B cell (primary cell): ENCODE measurements at places on chromosomes 16 and 17.

GRCh38 chr16:11429823-11430222 is 84.6 kb downstream of the RMI2 start:
- DNase-seq: no peak

GRCh38 chr16:19837984-19838707 is 46.5 kb downstream of the GPRC5B start:
- no peak for DNase-seq

DNA sequence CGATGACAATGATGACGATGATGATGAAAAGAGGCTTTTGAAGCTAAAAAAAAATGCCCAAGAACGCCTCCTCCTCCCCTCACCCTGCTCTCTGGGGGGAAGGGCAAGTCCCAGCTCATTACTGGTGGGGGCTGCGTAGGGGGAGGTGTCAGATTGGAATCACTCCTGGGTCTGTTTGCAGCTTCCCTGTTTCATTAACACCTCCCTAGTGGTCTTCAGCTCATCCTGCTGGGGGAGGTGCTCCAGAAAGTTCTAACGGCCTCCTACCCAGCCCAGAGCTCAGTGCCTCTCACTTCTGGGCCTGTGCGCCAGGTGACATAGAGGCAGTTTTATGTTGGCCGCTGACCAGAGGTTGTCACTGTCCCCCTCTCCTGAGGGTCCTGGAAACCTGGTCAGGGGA is 12.7 kb downstream of the MRM1 start:
- no peak for DNase-seq

DNA sequence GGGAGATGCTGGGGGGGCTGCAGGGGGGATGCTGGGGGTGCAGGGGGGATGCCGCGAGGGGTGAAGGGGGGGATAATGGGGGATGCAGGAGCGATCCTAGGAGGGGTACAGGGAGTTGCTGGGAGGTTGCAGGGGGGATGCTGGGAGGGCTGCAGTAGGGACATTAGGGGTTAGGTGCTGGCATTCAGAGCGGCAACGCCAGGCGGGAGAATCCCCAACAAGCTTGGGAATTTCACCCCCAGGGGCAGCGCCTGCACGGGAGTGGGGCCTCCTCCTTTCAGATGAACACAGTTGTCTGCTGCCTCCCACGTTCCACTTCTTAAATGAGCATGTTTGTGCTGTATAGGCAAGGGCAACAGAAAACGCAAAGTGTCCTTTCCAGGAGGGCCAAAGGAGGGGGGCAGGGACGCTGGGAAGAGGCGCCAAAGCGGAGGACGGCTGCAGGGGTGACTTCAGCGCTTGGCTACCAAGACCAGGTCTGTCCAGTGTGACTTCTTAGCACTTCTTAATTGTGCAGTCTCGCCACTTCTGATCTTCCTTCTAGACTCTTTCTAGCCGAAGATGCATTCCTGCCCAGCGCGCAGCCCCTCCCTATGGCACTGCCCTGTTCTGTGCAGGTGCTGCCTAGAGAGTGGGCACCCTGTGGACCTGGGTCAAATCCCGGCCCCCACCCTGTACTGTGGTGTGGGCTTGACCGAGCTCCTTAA is 2.0 kb upstream of the SLC6A4 start:
- peak; percentile 5 for DNase-seq

GRCh38 chr17:14143688-14144087 is 74.4 kb downstream of the COX10 start:
- DNase-seq: no peak

GRCh38 chr16:89973235-89973634 is 24.7 kb downstream of the DEF8 start:
- no peak for DNase-seq

DNA sequence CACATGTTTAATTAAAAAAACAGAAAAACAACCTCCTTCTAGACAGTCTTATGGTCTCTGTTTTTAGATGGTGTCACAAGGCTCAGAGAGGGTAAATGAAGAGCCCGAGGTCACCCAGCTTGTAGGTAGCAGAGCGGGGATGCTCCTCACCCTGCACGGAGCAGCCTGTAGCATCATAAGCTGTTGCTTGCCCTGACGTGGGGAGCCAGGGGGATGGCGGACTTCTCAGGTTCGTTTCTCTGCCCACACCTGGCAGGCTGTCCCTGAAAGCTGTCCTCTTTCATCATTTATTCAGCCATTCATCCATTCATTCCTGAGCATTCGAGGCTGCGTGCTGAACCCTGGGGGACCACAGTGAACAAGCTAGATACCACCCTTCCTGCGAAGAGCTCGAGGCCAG is 75.7 kb upstream of the KSR1 start:
- DNase-seq: peak; percentile 13

GRCh38 chr16:89481356-89481955 is 8.9 kb downstream of the ANKRD11 start:
- no peak for DNase-seq

GRCh38 chr17:51029568-51030463 is 90.9 kb downstream of the SPAG9 start:
- peak; percentile 49 for DNase-seq

DNA sequence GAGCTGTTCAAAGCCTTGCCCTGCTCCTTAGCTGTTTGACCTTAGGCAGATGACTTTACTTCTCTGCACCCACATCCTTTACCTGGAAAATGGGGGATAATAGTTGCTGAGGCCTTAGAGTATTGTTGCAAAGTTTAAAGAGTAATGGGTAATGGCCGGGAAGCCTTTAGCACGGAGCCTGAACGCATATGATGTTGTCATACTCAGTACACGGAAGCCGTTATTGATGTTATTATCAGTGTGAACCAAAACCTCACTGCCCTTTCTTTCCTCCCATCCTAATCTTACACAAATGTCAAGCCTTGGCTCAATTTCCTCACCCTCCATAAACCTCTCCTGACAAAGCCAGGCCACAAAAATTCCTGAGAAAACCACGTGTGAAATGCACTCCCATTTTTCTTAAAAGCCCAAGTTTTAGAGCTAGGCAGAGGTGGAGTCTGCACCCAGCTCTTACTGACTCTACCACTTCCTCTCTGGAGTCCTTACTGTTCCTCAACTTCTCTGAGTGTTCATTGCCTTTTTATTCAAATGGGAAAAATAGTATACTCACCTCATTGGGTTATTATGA is 67.3 kb upstream of the CACNG3 start:
- no peak for DNase-seq

DNA sequence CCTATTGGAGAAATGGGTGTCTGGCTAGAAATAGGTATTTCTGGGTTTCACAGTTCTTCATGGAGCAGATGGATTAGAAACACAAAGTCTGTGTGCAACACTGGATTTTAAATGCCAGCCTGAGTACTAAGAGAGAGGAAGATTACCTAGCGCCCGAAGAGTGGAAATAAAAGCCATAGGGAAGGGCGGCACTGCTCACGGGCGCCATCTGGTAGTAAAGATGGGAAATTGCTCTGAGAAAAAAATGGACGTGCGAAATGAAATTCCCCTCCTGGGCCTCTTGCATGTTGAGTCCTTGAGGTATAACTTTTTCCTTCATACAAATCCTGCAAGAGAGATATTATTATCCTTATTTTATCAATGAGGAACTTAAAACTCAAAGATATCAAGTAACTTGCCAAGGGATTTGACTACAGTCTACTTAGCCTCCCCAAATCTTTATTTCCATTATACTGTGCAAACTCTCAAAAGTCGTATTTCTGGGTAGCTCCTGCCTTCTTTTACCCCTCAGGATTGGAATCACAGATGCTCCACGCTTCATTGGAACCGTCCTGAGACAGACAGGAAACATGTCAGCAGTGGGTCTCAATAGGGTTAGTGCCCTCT is 72.8 kb downstream of the MMD start:
- peak; percentile 60 for DNase-seq

- DNase-seq: no peak
Measured at GRCh38 chr17:61205401-61205800, 194.2 kb upstream of the TBX2 start.

- DNase-seq: no peak
Measured at GRCh38 chr16:13081825-13082331, 180.5 kb downstream of the SHISA9 start.

DNA sequence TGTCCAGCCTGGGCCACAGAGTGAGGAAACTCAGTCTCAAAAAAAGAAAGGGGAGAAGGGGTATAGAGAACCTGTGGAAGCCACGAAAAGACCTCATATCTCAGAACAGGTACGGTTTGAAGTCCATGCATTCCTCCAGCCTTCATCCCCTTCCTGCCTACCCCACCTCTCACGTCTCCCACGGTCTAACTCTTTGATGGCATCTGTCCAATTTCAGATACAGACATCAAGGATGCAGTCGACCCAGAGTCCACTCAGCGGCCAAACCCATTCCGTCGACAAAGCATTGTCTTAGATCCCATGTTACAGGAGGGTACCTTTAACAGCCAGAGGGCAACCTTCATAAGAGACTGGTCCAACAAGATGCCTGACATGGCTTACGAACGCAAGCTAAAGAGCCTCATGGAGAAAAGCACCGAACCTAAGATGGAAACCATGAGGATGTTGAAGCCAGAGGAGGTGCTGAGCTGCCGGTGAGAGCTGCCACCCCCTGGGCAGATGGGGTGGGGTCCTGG is 22.7 kb downstream of the C16orf78 start:
- DNase-seq: no peak

DNA sequence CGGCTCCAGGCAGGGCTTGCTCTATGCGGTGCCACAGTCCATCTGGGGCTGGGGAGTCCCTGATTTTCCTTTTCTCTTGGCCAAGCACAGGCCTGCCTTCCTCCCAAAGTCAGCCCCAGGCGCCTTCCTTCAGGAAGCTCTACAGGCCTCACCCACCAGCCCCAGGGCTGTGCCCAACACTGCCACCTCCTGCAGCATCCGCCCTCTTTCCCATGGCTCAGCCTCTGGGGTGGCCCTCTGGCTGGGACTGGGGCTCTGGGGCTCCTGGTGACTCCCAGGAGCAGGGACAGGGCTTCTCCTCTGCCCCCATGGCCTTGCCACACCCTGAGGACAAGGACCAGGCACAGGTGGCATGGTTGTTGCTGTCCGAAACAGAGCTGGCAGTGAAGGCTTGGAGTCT is 817 bp downstream of the ITGB4 start:
- no peak for DNase-seq

DNA sequence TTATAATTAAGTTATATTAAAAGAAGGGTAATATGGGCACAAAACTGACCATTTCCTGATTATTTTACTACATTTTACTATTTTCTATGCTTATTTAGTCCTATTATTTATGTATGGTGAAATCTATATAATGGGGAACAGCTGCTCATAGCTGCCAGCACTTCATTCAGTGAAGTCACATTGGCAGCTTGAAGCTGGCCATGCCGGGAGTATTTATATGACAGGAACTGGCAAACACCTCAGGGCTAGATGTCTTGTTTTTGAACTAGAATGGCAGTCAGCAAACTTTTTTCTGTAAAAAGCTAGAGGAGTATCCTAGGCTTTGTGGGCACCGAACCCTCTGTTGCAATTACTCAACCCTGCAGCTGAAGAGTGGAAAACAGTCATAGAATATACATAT is 104.1 kb downstream of the CDH13 start:
- no peak for DNase-seq

DNA sequence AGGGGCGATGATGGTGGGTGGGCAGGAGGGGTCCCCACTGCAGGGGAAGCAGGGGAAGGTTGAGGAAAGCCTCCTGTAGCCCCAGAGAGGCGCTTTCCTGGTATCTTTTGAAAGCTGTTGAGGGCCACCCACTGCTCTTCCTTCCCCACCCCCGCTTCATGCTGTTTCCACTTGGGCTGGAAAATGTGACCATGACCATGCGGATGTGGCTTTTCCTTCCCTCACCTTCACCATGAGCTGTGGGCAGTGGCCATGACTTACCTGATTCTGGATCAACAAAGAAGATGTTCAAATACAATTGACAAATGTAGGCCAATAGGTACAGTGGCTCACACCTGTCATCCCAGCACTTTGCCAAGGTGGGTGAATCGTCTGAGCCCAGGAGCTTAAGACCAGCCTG is 13.8 kb downstream of the MVP start:
- DNase-seq: no peak

- no peak for DNase-seq
Measured at GRCh38 chr17:57342963-57343589, 86.8 kb downstream of the MSI2 start.

DNA sequence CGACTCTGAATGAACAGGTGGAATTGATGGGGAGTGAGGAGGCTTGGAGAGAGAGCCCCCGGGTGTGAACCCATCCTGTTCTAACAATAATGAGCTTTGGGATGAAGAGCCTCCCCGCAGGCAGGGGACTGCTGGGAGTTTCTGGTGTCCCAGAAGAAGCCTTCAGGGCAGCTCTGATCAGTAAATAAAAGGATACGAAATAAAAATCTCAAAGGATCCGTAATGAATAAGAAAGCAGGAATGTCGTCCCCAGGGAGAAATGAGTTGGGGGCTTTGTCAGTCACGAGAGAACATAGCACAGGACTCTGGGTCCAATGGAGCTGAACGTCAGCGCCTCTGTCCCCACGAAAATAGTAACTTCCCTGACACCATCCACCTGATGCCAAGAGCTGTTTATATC is 113.4 kb downstream of the PITPNC1 start:
- DNase-seq: no peak

- DNase-seq: peak; percentile 54
Measured at GRCh38 chr16:22300427-22301071, 3.3 kb downstream of the POLR3E start.

GRCh38 chr17:15083225-15083624 is 181.9 kb downstream of the PMP22 start:
- no peak for DNase-seq

DNA sequence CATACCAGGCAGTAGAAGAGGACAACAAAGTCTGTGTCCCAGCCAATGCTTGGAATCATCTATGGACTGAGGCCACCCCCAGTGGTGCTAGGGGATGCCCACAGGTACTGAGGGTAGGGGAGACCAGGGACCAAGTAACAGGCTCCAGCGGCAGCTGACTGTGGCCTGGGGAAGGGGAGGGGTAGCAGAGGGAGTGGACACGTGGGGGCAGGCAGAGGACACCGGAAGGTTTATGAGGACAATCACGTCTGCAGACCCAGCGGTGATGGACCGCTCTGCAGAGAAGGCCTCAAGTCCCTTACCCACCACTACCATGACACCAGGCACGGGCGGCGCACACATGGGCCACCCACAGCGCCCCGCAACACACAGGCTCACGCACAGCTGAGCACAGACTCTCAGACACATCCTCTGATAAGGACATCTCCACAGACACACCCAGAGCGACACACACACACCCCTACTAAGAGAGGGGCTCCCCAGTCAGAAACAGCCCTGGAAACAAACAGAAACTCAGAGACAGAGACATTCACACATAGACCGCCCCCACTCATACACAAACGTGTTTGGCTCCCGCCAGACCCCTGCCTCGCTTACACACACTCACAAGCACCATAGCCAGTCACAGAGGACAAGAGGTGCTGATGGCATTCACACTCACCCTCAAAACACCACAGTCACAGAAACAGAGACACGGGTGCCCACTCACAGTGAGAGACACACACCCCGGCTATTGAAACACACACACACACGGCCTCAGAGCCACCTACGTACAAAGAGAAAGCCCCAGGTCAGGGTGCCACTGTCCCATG is 35.8 kb downstream of the SRCIN1 start:
- DNase-seq: no peak

- DNase-seq: no peak
Measured at GRCh38 chr17:9386401-9386800, 189.2 kb downstream of the STX8 start.
